ENCODE measurements at places on chromosomes 16 and 17. TPM values are rescaled to one million over a fixed set of nuclear protein-coding genes. Genes with fewer than 3 reads are reported as not detected.

DNA sequence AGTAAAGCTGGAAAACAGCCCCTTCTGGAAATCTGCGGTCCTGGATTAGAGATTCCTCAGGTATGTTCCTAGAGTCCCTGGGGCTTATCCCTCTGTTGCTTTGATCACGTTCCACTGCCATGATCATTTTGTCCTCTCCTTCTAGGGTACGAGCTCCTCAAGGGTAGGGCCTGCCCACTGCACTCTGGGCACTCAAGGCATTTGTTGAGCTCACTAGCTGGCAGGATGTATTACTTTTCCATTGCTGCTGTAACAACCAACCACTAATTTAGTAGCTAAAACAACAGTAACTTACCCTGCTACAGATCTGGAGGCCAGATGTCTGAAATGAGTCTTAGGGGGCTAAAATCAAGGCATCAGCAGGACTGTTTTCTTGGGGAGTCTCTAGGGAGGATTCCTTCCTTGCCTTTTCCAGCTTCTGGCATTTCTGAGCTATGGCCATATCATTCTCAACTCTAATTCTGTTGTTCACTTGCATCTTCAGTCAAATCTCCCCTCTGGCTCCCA is 65.7 kb downstream of the ARSG start:
- DNase-seq = no peak

DNA sequence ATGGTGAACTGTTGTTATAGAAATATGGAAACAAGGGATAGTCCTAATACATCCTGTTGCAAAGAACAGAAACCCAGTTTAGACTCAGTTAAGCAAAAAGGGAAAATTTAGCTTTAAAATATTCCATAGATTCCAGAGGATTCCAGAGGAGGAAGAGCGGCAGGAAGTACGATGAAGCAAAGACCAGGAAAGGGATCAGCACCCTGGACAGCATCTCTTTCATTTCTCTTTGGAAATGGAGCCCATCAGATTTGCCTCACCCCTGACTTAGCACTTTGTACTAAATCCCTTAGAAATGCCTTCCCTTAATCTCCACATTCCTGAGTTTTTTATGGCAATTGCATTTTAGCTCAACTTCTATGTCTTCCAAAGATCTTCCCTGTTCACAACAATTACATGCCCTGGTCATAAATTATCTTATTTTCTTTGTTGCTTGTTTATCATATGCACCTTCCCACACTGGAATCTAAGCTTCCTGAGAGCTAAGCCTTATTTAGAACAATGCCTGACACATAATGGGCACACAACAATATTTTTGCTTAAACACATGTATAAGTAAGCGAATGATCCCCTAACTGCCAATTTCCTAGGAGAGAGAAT is 150.0 kb upstream of the RBFOX1 start:
- DNase-seq = no peak

GRCh38 chr16:752007-752312 is 8.6 kb upstream of the MSLN start:
- DNase-seq = no peak

DNA sequence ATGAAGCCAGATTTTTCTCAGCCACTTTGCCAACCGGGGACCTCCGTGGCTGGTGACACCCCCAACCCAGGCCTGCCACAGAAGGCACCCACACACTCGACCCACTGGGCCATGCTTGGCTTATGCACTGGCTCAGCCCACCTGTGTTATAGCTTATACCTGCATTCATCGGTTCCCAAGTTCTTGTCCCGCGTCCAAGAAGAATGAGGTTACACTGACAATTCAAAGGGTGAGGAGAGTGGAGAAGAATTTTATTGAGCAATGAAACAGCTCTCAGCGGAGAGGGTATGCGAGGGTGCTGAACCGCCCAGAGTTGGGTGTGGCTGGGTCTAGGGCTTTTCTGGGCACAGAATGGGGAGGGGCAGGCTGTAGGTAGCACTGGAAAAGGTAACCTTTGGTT is 22.2 kb upstream of the CDH15 start:
- DNase-seq = no peak

DNA sequence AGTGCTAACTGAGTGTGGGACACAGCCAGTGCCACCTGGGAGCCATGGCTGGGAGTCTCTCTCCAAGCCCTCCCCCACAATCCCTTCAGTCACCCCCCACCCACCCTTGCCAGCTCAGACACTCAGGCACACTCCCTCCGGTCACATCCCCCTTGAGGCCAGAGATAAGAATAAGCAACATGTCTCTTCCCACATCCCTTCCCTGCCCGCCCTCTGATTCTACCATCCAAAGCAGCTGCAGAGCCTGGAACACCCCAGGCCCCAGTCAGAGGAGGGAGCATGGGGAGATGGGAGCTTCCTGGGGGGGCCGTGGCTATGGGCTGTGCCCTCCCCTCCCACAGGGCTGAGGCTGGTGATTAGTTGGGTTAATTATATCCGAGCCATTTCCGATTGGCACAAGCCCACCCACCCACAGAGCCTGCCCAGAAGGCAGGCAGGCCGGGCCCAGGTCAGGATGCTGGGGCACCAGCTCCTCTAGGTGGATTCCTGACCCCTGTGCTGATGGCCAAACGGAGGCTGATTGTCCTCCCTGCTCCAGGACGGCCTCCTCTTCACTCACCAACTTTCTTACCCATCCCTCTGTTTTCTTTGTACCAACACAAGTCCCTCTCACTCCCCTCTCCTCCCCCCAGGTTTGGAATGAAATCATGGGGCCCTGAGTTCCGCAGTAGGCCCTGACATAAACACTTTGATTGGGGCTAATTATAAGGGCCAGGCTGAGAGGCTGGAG is 28.6 kb upstream of the MEIOC start:
- DNase-seq = no peak

DNA sequence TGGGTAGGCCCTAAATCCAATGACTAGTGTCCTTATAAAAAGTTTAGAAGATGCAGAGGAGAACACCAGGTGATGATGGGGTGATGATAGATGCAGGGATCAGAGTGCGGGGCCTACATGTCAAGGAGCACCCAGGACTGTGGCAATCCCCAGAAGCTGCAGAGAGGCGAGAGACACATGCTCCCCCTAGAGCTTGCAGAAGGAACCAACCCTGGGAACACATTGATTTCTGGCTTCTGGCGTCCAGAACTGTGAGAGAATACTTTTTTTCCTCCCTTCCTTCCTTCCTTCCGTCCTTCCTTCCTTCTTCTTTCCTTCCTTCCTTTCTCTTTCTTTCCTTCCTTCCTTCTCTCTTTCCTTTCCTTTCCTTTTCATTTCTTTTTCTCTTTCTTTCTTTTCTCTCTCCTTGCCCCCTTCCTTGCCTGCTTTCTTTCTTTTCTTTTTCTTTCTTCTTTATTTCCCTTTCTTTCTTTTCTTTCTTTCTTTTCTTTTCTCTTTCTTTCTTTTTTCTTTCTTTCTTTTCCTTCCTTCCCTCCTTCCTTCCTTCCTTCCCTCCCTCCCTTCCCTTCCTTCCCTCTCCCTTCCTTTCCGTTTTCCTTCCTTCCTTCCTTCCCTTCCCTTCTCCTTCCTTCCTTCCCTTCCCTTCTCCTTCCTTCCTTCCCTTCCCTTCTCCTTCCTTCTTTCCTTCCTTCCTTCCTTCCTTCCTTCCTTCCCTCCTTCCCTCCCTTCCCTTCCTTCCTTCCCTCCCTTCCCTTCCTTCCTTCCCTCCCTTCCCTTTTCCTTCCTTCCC is 134.3 kb downstream of the HAPSTR1 start:
- no peak for DNase-seq

GRCh38 chr16:25135254-25135878 is 23.8 kb downstream of the LCMT1 start:
- no peak for DNase-seq

DNA sequence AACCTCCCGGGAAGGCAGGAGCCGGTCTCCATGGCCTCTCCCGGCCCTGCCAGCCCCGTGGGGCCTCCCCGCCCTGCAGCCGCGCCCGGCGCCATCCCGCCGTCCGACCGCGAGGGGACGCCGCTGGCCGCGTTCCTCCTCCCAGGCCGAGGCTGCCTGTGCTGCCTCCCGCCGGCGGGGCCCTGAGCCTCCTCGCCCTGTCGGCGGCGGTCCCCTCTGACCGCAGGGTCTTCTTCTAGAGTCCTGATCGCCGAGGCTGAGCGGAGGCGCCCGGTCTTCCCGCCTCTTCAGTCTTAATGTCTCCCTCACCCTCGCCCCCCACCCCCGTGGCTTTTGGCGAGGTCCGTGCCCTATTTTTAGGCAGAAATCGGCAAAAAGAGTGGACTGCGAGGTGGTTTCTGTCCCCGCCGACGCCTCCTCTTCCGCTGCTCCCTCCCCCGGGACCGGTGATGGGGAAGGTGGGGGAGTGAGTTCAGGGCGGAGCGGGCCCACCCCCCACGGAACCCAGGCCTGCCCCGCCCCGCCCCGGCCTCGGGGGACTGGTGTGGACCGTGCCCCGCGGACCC is 794 bp upstream of the CPNE7 start:
- DNase-seq = peak; percentile 30

DNA sequence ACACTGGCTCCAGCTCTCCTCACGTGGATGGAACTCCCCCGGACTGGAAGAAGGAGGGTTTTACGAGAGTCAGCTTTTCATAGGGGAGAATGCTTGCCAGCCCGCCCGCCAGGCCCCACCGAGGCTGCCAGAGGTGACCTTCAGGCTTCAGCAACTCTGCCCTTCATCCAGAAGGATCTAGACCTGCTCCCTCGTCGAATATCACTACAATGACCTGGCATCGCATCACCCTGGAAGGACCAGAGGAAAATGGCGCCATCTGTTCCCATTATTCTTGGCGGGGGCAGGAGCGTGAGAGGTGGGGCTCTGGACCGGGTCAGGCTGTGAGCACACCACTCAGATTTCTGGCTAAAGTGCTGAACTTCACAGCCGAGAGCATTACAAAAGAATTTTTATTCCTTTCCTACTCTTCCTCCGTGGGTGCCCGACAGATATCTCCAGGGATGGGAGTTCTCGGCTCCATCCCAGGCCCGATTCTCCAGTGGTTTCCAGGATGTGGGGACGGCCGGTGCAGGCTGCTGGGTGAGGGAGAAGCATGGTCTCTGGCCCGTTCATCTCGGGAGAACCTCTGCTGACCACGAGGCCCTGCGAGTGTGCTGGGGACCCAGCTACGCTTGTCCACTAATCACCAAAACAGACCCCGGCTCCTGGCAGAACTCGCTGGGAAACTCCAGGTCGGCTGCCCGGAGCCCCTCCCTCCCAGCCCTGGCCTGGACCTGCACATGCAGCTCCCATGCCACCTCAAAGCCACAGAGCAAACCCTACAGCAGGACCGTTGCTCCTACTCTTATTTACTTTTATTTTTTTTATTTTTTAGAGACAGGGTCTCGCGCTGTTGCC is 36.8 kb upstream of the ZNF469 start:
- no peak for DNase-seq

SPPL2C gene
- not detected for polyA plus RNA-seq

ACSM5 gene
- not detected for polyA plus RNA-seq

GLTPD2 gene
- 0.39 TPM for polyA plus RNA-seq

AKAP10 gene
- polyA plus RNA-seq = 28.5 TPM

CALB2 gene
- polyA plus RNA-seq = not detected

NPIPB6 gene
- 0.35 TPM for polyA plus RNA-seq
